ENCODE measurements at places on chromosomes 4 and X.

DNA sequence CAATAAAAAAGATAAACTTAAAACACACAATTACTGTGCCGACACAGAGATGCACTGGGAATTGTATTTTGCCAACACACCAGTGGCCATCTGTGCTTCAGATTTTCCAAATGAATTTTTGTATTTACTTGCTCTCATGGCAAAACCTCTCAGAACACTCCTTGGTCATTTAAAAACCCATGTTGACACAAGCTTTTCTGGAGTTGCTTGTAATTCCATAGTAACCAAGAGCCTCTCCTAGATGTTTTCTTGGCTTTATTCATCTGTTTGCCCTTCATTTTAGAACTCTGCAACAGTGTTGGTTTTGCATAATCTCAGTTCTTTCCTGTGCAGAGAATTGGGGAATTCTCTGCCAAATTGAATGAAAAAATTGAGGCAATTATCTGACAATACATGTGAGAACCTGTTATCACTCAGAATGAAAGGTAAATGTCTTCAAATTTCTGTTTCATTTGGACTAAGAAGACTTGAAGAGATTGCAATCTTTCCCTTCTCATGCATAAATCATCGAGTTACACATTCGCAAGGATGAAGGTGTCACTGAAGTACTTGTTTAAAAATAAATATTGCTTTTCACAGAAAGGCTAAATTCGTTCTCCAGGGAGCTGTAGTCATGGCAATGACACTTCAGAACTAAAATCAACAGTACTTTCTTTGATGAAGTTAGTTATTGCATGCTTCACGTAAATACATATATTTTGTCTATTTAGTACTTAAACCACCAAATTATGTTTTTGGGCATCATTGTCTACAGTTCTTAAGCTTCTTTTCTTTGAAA is 301.8 kb upstream of the CTSO start:
- DNase-seq, result no peak

DNA sequence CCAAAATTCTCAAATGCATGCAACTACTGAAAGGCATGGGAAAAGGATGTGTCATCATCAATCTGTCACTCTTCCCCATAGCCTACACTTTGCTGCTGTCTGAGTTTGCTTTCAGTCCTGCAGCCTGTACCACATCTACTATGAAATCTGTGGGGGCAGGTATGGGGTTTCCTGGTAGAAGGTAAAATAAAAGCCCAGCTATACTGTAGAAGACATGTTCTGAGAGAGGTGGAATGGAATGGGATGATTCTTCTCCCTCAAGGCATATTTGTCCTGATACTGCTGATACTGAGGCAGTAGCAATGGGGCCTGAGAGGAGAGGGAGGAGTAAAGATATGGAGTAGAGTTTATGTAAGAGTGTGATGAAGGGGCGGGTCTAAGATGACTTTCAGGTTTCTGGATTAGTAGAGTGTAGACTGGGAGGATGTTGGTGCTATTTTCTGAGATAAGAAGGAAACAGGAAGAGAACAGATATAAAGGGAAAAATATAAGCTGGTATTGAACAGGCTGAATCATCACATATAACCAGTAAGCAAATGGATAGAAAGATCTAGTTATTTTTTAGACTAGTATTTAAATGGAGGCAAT is 38.7 kb upstream of the GYPA start:
- DNase-seq, result no peak

GRCh38 chrX:132489578-132490419 is 961 bp upstream of the MBNL3 start:
- no peak for DNase-seq

DNA sequence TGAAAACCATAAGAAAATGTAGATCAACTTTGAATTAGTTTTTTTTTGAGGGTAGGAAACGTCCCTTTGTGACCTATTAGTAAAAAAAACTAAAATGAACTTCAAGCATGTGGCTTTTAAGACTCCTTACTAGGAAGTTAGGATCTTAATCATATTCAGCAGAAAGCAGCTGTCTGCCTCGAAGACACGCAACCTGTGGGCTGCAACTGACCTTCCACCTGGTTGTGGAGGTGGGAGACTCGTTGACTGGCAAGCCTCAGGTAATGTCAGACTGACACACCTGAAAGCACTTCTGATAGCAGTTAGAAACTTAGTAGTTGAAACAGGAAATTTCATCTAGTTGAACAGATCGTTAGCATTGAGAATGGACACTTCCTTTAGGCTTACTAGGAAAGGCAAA is 37.4 kb downstream of the CCNG2 start:
- DNase-seq, result no peak

GRCh38 chr4:139740531-139741041 is 75.0 kb downstream of the MGST2 start:
- DNase-seq, result peak; percentile 96

- no peak for DNase-seq
Observed at GRCh38 chr4:179095585-179096221, 1653.5 kb upstream of the AGA start.

DNA sequence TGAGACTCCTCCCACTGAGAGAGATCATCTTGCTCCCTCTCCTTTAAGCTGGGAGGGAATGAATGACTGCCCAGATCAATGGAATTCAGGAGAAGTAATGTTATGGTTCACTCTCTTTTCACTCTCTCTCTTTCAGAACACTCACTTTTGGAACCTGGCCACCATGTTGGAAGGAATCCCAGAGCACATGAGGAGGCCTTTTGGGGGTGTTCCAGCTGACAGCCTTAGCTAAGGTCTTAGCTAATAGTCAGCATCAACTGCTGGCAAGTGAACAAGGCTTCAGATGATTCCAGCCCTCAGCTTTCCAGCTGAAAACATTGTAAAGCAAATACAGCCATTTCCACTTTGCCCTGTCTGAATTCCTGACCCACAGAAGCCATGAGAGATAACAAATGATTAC is 124.0 kb upstream of the CLNK start:
- peak; percentile 90 for DNase-seq

DNA sequence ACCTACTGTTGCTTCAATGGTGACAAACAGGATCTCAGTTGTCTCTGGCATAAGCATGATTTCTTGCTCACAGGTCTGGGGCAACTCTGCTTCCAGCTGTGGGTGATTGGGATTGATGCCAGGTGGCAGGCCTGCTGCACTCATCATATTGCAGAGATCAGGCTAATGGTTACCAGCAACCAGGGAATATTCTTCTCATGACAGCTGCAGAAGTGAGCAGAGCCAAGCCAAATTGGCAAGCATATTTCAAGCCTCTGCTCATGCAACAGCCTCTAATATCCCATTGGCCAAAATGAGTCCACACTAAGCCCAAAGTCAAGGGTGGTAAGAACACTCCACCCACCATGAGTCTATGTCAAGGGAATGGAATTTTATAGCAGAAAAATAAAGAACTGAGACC is 26.7 kb upstream of the TBC1D19 start:
- no peak for DNase-seq

DNA sequence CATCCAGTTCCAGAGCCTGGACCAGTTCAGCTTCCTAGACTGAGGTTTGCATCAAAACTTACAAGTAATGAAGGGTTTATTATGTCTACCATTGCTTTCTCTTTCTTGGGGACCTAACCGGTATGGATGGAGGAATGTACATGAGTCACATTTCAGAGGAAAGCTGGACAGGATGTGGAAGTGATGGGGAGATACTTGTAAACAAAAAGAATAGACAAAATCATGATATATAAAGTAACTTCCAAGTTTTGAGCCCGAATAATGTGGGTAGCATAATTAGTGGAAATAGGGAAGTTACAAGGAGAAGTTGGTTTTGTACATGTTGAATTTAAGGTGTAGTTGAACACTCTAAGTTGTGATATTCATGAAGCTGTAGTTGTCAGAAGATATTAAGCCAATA is 15.0 kb downstream of the FNIP2 start:
- DNase-seq, result no peak

DNA sequence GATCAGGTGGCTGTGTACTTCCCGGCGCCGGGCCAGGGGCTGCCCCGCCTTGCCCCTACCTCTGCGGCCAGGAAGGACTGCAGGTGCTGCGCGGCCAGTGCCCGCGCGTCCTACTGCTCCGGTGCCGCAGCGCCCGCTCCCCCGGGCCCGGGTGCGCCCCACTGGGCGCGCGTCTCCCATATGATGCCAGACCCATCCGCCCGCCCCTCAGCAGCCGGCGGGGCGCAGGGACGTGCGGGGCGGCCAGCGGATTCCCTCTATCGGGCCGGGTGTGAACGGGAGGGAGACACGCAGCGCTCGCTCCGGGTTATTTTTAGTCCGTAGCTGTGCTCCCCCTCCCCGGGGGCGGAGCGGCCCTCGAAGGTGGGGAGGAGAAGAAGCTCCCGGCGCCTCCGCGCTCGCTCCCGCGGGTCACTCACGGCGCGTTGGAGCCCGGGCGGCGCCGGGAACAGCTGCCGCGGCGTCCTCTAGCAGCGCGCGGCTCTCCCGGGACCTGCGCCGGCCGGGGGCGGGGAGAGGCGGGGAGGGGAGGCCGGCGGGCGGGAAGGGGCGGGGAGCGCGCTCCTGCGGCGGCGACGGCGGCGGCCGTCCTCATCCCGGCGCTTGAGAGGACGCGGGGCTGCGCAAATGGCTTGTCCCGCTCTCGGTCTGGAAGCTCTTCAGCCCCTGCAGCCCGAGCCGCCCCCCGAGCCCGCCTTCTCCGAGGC is 103.6 kb downstream of the UCHL1 start:
- DNase-seq, result peak; percentile 58

GRCh38 chrX:16826207-16826606 is 39.9 kb downstream of the TXLNG start:
- DNase-seq, result peak; percentile 47

DNA sequence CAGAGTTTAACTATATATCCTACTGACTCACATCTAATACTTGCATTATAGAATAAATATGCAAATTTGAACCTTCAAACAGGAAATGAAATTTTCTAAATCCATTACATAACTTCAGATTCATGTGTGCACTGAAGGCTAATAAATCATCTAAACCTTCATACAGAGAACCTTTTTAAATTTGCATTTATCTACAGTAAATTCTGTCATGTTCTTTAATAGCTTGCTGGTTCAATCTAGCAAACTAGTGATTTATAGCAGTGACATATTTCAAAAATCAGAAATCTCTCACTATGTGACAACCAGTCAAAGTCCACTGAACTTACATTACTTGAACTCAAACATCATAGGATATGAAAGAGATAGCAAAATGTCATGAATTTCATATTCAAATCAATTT is 65.1 kb downstream of the LRBA start:
- DNase-seq, result no peak

- peak; percentile 94 for DNase-seq
Observed at GRCh38 chr4:140049024-140049848, 104.7 kb downstream of the MAML3 start.

DNA sequence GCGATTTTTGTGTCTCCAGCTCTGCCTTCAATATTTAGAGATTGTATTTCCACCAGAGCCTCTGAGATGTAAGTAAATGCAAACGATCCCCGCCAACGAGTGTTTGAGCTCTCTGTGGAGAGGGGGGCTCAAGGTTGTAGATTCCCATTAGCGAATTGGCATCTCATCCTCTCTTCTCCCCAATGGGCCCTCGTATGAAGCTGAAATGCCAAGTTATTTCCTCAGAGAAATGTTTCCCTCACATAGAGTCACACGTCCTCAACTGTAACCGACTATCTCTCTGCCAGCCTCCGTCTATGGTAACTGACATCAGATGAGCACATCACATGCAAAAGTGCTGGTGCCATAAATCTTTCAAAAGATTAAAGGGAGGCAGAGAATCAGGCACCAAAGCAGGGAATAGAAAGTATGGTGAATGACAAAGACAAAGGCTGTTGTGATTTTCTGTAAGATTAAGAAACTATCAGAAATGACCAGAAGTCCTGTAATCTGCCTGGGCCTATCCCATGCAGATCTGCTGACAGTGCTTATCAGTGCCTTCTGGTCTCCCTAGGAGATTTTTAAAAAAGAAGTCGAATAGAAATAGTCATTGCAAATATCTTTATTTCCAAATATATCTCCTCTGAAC is 157.1 kb downstream of the PDGFRA start:
- no peak for DNase-seq

DNA sequence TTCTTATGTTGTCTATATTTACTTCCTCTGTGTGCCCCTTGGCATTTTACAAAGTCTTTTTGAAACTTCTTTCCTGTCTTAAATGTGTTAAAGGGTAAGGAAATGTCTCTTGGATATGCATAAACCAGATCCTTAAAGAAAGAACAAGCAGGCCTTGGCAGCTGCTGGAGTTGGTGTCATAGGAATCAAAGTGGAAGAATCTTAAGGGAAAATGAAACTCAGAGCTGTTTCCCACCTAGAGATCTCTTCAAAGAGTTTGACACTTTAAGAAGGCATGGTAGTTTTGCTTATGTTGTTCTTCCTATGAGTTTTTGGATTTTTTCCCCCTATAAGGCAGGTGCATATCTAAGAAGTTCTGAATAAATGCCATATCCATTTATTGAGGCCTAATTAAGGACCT is 37.0 kb upstream of the CWH43 start:
- no peak for DNase-seq

GRCh38 chr4:109435635-109436034 is 2.0 kb downstream of the SEC24B start:
- DNase-seq, result no peak

DNA sequence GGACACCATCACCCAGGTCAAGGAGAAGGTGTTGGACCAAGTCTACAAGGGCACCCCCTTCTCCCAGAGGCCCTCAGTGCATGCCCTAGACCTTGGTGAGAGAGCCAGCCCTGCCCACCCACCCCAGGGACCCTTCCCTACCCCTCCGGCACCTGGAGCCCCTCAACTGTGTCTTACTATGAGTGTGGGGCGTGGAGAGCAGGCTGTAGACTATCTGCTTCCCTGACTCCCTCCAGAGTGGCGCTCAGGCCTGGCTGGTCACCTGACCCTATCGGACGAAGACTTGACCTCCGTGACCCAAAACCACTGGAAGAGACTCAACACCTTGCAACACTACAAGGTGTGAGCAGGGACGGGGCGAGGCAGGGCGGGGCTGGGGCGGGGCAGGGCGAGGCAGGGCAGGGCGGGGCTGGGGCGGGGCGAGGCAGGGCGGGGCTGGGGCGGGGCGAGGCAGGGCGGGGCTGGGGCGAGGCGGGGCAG is 4.7 kb upstream of the SRPK3 start:
- DNase-seq, result no peak

- peak; percentile 18 for DNase-seq
Observed at GRCh38 chrX:76148041-76148665, 24.7 kb upstream of the PBDC1 start.

GRCh38 chr4:72319601-72320021 is 249.4 kb downstream of the ADAMTS3 start:
- peak; percentile 15 for DNase-seq

All from cerebellar cortex (tissue), 1 donor.